ENCODE measurements at places on chromosomes 5 and 9.

- no peak for ATAC-seq
Measured at GRCh38 chr5:159504106-159504856, 174.0 kb upstream of the IL12B start.

- ATAC-seq: no peak
Measured at GRCh38 chr5:137641148-137641547, 94.7 kb downstream of the KLHL3 start.

DNA sequence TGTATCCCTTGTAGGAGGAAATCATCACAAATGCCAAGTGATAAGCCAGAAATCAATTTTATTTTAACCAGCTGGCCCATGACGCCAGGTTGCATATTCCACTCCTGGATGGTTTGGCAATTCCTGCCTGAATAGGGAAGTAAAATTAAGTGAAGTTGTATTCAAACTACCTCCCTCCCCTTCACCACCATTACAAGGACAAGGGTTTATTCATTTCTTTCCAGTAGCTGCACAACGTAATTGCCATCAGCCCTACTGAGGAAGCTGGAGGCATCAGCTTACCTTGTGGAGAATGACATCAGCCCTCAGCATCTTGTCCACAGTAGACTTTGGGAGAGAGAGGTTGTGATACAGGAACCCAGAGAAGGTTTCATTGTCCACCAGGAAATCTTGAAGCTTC lies 66.6 kb downstream of the ABCA1 start:
- ATAC-seq: no peak

- no peak for ATAC-seq
Measured at GRCh38 chr9:120723565-120723964, 9.3 kb upstream of the MEGF9 start.

DNA sequence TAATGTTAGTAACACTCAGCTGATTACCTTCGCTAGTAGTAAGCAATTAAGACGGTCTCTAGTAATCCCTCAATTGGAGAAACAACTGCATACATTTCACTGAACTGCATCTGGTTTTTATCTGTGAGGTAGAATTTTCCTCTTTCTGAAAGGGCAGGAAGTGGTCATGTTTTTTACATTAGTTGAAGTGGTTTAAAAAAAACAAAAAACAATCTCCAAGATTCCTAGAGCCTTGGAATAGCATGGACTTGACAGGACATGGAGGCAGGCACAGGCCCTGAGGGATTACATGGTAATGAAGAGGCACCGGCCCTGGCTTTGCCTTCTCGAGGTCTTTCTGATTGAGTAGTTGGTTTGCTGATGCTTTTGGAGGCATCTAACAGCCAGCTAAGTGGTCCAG lies 25.8 kb downstream of the THBS4 start:
- no peak for ATAC-seq
